ENCODE measurements at places on chromosomes 6 and 20.
A peak's percentile ranks its signal among the peaks of the same experiment; 100 is the strongest.

DNA sequence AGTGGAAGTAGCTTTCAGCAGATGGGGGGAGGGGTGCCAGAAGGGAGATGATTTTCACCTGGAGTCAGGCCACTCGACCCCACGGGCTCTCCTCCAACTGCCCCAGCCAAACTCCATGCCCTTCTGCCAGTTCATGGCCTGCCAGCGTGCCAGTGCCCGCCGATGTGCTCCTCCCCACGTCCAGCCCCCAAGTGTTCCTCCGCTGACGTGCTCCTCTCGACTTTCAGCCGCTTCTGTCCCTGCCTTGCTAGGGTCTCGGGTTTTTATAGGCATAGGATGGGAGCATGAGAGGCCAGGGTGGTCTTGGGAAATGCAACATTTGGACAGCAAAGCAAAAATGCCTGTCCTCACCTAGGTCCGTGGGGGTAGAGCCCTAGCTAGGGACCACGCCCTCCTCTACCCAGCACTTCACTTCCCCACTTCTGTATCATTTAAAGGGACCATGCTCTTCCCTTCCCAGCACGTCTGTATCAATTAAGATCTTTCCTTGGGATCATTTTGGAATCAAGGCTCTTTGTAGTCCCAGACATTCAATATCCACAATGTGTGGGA, 54.4 kb downstream of the PRND start:
- DNase-seq = no peak

DNA sequence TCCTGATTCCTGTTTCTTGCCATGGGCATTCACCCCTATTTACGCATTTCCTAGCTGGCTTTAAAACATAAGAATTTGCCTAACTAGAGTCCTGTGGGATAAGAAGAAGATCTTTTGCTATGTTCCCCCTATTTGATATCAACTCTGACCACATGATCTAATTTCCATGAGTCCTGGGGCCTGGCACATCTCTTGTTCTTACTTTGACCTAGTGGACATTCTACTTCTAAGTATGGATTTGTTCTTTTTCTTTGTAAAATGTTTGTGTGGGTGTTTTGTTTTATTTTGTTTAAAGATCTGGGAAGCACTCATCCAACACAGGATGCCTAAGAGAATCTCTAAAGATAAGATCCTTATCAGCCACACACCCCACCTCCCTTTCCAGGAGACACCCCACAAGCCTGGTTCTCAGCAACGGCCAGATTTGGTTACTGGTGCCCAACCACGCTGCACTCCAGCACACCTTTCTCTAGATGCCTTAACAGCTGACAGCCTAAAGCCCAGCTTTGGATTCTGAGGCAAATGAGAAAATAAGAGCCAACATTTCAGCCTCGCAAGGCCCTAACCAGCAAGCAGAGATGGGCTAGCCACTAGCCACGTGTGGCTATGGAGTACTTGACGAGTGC, 74.7 kb downstream of the SLC23A2 start:
- no peak for DNase-seq

DNA sequence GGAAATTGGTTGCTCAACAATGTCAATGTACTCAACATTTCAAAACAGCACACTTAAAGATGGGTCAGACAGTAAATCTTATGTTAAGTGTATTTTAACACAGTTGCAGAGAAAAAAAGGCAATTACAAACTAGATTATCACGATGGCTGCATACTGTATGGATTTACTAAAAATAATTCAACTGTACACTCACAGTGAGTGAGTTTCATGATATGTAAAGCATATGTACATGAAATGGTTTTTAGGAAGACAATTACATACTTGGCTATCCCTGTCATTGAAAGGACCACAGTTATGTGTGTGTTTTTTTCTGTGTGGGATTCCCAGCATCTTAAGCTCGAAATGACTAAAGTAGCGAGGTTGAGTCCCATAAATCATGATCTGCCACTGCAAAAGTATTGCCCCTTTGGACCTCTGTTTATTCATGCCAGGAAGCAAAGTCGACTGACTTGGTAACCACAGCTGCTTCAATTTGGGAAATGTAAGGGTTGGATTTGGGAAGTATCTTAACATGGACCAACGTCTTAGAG, 5.5 kb upstream of the SALL4 start:
- DNase-seq = no peak

DNA sequence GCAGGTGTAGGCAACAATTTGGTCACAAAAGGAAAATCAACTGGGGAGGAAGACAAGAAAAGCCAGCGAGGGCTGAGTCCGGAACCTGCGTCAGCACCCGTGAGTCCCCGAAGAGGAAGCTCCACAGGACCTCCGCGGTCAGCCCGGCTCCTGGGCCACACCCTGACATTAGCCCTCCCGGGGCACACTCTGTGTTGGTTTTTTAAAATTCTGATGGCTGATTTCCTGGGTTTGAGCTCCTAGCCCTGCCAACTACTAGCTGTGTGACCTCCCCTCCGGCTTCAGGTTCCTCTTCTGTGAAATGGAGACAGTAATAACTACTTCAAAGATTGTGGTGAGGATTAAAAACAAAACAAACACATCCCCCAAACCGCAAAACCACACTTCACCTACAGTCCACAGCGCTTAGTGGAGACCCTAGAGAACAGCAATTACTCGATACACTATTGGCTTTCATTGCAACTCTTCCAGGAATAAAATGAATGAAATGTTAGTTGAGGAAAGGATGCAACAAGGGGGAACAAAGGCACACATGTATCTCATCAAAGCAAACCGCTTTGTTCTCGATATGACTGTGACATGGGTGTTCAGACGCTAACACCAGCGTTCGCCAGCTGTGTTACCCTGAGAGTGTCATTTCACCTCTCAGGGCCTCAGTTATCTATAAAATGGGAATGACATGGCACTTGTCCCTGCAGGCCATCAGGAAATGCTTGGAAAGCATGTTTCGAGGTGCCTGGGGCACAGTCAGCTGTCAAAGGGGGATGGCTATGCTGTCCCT, 985 bp downstream of the ZBP1 start:
- DNase-seq = peak; percentile 55

- peak; percentile 32 for DNase-seq
Observed at GRCh38 chr6:145086197-145086596, 649.1 kb downstream of the EPM2A start.

- no peak for DNase-seq
Observed at GRCh38 chr6:1901556-1901955, 291.8 kb downstream of the FOXC1 start.

DNA sequence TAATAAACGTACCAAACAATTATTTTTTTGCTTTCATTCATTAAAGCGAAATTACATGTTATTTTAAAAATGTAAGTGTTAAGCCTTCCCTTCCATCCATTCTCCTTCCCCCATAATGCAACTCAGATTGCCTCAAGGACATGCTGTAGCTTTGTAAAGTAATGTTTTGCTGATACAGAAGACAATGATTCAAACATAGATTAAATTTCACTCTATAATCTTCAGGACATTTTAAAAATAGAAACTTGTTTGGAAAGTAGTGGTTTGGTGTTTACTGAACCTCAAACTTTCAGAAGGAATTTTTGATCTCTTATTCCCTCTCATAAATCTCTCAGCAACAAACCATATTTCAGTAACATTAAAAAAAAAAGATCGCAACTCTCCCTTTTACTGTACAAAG, 350.9 kb upstream of the HSF2 start:
- DNase-seq = no peak
